Right atrium auricular region (tissue), 2 donors: ENCODE measurements at places on chromosomes 11 and 22. TPM values are rescaled to one million over a fixed set of nuclear protein-coding genes. Genes with fewer than 3 reads are reported as not detected.

DNA sequence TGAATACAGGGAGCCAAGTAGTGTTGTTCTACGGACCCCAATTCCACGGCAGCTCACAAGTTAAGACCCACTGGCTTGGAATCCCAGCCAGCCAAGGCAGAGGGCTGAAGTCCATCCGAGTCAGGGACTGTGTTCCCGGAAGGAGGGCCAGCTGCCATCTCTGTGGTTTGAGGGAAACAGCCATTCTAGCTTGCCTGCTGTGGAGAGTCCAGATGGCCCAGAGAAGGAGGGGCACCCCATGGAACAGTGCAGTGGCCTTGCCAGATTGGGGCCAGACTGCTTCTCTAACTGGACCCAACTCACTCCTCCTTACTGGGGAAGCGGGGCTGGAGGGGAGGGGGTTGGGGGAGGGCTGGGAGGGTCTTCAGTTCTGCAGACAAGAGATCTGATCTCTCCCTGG, 156.4 kb downstream of the FAM181B start:
- H3K4me1 ChIP-seq = no peaks in the 10 kb centered on the region
- H3K27me3 ChIP-seq = no peaks in the 10 kb centered on the region
- no peak overlapping the region for H3K4me3 ChIP-seq
- DNase-seq = no peak
- no peaks in the 10 kb centered on the region for H3K36me3 ChIP-seq
- no peak overlapping the region for H3K27ac ChIP-seq

GRCh38 chr11:13928566-13929251, 33.8 kb upstream of the SPON1 start:
- H3K27me3 ChIP-seq = no peaks in the 10 kb centered on the region
- no peaks in the 10 kb centered on the region for H3K36me3 ChIP-seq
- DNase-seq = no peak

- H3K36me3 ChIP-seq = no peaks in the 10 kb centered on the region
- H3K4me1 ChIP-seq = no peaks in the 10 kb centered on the region
- DNase-seq = no peak
- H3K4me3 ChIP-seq = no peak overlapping the region
- no peak overlapping the region for H3K27ac ChIP-seq
Measured at GRCh38 chr11:6523253-6523652, 26.2 kb downstream of the DNHD1 start.

DNA sequence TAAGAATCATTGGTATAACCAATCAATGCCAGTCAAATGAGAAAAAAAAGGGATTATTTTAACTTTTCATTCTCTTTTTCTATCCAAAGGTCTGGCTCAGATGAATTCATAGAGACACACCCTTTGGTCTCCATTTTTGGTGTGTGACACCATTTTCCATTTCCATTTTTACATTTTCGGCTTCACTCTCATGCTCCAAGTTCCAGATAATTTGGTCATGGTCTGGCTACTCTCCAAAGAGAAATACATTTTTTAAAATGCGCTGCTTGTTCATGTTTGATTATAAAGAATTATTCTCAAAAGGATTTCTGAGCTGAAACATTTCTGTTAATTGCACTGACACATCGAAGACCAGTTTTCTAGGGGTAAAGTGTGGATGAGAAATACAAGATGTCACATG, 51.6 kb upstream of the FIBIN start:
- H3K27ac ChIP-seq = no peak overlapping the region
- H3K36me3 ChIP-seq = no peaks in the 10 kb centered on the region
- H3K4me1 ChIP-seq = no peaks in the 10 kb centered on the region
- no peak overlapping the region for H3K4me3 ChIP-seq
- no peaks in the 10 kb centered on the region for H3K27me3 ChIP-seq

- H3K4me1 ChIP-seq = peaks cover 50% of the 10 kb centered on the region
- peak overlapping the region; percentile 69 for H3K27ac ChIP-seq
- DNase-seq = no peak
- H3K4me3 ChIP-seq = no peak overlapping the region
- H3K27me3 ChIP-seq = no peaks in the 10 kb centered on the region
Measured at GRCh38 chr11:134045799-134046635, 22.9 kb upstream of the JAM3 start.

DNA sequence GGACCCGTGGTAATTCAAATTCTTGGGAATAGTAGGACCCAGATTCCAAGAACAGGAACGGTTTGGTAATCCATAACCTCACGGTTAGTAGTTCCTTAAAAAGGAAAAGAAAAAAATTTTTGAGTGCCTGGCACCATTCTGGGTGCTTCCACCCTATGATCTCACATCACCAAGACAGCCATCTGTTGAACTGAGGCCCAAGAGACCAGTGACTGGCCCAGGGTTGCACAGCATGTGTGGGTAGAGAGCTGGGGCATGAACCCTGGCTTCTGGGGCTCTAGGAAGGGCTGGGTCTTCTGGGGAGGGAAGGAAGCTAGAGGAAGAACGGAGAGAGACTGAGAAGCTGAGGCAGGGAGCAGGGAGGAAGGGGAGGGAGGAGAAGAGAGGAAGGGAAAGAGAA, 4.7 kb upstream of the SPI1 start:
- DNase-seq = no peak
- no peaks in the 10 kb centered on the region for H3K4me1 ChIP-seq
- no peak overlapping the region for H3K27ac ChIP-seq

DNA sequence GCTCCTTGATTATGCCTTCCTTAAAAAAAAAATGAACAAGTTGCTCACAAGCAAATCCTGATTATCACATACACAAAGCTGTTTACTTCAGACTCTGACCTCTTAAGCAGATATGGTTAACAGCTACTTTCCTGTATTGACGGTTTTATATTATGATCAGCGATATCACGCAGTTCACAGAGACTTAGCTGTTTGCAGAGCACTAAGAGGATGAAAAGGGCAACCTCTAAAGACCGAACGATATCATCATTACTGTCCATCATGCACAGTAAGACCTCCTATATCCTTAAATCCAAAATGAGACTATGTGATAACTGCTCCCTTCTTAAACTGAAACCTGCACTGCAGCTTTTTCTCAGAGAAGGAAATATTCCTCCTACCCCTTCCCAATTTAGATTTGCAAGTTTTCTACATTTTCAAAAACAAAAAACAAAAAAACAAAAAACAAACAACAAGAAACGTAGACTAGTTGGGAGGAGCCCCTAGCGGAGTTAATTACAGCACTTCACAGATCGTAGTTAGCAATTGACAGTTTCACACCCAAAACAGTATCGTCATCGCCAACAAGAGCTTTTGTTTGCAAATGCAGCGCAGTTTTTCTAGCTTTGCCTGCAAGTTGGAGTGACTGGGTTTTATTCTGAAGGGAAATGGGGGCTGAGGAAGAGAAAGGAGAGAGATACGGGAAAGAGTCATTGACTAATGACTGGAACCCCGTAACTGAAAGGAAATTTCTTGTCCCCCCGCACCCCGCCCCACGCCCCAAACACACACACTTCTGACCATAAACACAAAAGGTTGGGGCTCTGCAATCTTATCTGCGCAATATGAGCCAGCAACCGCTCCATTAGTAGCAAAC, 1.2 kb downstream of the DDX6 start:
- peaks cover 53% of the 10 kb centered on the region for H3K4me1 ChIP-seq
- H3K36me3 ChIP-seq = peaks cover 5% of the 10 kb centered on the region
- peak overlapping the region; percentile 63 for H3K4me3 ChIP-seq
- peak overlapping the region; percentile 100 for H3K27ac ChIP-seq

- DNase-seq = no peak
- H3K36me3 ChIP-seq = no peaks in the 10 kb centered on the region
- no peaks in the 10 kb centered on the region for H3K27me3 ChIP-seq
- H3K27ac ChIP-seq = peak overlapping the region; percentile 92
Measured at GRCh38 chr11:118436639-118437207, 431 bp downstream of the KMT2A start.

GRCh38 chr22:27312966-27313855, 488.3 kb downstream of the MN1 start:
- DNase-seq = no peak
- H3K4me1 ChIP-seq = peaks cover 24% of the 10 kb centered on the region
- H3K27ac ChIP-seq = no peak overlapping the region

DNA sequence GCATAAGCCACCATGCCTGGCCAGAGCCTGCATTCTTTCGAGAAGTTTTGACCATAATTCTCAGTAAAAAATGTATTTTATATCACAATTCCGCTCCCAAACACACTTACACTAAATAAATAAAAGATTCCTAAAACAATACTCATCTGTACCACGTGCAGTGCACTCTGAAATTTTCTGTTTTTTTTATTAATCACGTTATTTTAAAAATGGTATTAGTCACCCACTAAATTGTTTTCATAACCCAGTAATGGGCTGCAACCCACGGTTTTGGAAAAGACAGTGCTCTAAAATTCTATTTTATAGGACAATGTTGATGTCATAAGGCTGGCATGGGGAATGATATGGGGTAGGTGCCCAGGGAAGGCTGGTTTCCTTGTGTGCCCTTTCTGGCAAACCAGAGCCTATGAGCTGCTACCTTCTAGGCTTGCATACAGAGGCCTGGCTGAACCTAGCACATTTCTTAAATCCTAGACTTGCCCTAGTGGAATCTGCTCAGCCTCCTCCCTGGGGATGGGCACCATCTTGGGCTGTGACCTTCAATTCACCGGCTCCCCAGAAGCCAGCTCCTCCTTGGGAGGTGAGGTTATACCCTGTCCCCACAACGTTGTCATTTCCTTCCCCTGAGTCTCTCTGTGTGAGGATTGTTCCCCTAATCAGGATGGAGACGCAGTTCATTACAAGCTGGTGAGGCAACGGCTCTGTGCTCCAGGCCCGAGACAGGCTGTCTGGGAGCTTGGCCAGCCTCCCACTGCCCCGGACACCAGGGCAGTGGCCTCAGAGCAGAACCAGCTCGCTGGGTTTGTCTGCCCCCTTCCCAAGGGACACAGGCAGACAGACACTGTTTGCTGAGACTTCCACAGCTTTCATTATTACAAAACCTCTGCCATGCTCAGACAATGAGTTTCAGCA, 116.5 kb upstream of the NAV2 start:
- H3K27me3 ChIP-seq = no peaks in the 10 kb centered on the region
- no peak overlapping the region for H3K4me3 ChIP-seq
- peak; percentile 87 for DNase-seq
- H3K36me3 ChIP-seq = no peaks in the 10 kb centered on the region
- no peaks in the 10 kb centered on the region for H3K4me1 ChIP-seq

- H3K27ac ChIP-seq = no peak overlapping the region
- H3K4me1 ChIP-seq = no peaks in the 10 kb centered on the region
- DNase-seq = no peak
- no peak overlapping the region for H3K4me3 ChIP-seq
- no peaks in the 10 kb centered on the region for H3K36me3 ChIP-seq
Measured at GRCh38 chr11:15095736-15096228, 18.9 kb upstream of the INSC start.

GRCh38 chr11:107859459-107860239, 1.1 kb upstream of the SLC35F2 start:
- H3K4me3 ChIP-seq = peak overlapping the region; percentile 49
- H3K4me1 ChIP-seq = peaks cover 23% of the 10 kb centered on the region
- no peak for DNase-seq
- no peaks in the 10 kb centered on the region for H3K27me3 ChIP-seq
- H3K27ac ChIP-seq = no peak overlapping the region

GRCh38 chr11:20353829-20354434, 9.6 kb upstream of the HTATIP2 start:
- H3K27ac ChIP-seq = no peak overlapping the region
- no peak overlapping the region for H3K4me3 ChIP-seq
- DNase-seq = no peak
- peaks cover 4% of the 10 kb centered on the region for H3K4me1 ChIP-seq
- no peaks in the 10 kb centered on the region for H3K27me3 ChIP-seq

GRCh38 chr22:17130199-17130598, 9.0 kb upstream of the TMEM121B start:
- H3K27ac ChIP-seq = no peak overlapping the region
- no peaks in the 10 kb centered on the region for H3K27me3 ChIP-seq
- DNase-seq = no peak
- no peaks in the 10 kb centered on the region for H3K4me1 ChIP-seq
- H3K4me3 ChIP-seq = no peak overlapping the region

DNA sequence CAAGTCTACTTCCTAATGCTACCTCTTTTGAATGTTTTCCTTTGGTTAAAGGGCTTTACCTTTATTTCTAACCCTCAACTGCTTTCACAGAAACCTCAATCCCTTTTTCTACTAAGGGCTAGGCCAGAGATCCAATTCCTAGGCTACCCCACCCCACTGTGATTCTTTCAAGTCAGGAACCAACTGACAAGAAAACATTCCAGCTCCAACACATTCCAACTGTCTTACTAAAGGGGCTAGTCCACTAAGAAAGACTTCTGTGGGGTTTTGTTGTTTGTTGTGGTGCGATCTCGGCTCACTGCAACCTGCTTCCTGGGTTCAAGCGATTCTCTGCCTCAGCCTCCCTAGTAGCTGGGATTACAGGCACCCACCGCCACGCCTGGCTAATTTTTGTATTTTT, 151.3 kb downstream of the APOL5 start:
- no peak for DNase-seq
- H3K36me3 ChIP-seq = no peaks in the 10 kb centered on the region
- H3K4me3 ChIP-seq = no peak overlapping the region
- H3K27me3 ChIP-seq = no peaks in the 10 kb centered on the region

DNA sequence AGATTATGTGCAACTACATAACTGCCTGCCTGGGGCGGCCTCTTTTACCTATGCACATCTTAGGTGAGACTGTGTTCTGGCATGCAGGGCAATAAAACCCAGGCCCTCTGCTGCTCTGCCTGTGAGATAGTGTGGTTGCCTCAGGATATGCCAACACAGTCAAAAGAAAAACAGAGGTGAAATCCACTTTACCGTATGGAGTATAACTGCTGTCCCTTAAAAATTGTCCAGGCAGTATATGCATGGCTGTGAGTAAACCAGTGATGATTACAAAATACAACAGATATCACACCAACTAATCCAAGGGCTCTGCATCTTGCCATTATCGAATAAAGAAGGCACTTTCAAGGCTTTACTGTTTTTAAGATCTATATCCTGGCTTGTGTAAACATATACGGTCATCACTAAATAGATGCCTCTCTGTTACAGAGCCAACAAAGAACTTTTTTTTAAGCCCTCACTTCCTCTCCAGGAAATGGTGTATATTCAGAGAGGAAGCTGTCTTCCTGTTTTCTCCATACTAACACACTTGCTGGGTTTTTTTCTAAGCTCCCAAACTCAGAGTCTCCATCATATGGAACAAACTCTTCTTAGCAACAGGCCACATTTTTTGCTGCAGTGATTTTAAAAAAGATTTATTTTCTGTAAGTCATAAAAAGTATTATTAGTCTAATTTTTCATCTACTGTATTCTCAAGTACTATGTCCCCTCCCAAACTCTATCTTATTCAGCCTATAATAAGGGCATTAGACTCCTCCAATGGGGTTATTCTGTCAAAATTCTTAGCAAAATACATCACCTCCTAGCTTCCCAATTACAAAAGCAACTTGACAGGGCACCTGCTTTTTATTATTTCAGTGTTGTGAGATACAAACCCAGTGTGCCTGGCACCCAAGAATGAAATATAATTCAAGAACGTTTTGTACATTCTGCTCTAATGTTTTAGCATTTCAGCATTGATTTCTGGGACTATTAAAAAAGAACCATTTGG, 135.2 kb downstream of the MAML2 start:
- DNase-seq = no peak
- peak overlapping the region; percentile 27 for H3K27ac ChIP-seq
- no peak overlapping the region for H3K4me3 ChIP-seq
- H3K4me1 ChIP-seq = peaks cover 29% of the 10 kb centered on the region

GRCh38 chr11:8604078-8604723, 10.2 kb upstream of the STK33 start:
- H3K4me1 ChIP-seq = no peaks in the 10 kb centered on the region
- H3K27me3 ChIP-seq = no peaks in the 10 kb centered on the region
- peak; percentile 73 for DNase-seq
- no peaks in the 10 kb centered on the region for H3K36me3 ChIP-seq

TIMM8B gene
- 61.4 TPM for total RNA-seq

SLC22A25 gene
- total RNA-seq = not detected

MS4A4A gene
- total RNA-seq = 11.6 TPM

KDM4E gene
- not detected for total RNA-seq

CFAP68 gene
- 27.7 TPM for total RNA-seq

CDC42BPG gene
- total RNA-seq = 1.0 TPM

FAM168A gene
- 40.8 TPM for total RNA-seq

VSIG10L2 gene
- total RNA-seq = not detected

EXPH5 gene
- total RNA-seq = 1.4 TPM
